Neuronal stem cell (in vitro differentiated cells): ENCODE measurements at places on chromosomes 16 and 17.

DNA sequence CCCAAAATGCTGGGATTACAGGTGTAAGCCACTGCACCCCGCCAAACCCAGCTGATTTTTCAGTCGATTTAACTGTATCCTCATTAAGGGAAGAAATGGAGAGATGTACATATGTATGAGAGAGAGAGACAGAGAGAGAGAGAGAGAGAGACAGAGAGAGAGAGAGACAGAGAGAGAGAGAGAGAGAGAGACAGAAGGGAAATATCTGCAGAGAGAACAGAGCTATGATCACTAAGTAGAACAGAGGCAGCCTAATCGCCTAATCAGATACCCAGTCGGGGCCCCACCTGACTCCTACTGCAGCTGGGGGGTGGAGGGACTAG, 70.0 kb downstream of the RBBP6 start:
- no peak for DNase-seq

DNA sequence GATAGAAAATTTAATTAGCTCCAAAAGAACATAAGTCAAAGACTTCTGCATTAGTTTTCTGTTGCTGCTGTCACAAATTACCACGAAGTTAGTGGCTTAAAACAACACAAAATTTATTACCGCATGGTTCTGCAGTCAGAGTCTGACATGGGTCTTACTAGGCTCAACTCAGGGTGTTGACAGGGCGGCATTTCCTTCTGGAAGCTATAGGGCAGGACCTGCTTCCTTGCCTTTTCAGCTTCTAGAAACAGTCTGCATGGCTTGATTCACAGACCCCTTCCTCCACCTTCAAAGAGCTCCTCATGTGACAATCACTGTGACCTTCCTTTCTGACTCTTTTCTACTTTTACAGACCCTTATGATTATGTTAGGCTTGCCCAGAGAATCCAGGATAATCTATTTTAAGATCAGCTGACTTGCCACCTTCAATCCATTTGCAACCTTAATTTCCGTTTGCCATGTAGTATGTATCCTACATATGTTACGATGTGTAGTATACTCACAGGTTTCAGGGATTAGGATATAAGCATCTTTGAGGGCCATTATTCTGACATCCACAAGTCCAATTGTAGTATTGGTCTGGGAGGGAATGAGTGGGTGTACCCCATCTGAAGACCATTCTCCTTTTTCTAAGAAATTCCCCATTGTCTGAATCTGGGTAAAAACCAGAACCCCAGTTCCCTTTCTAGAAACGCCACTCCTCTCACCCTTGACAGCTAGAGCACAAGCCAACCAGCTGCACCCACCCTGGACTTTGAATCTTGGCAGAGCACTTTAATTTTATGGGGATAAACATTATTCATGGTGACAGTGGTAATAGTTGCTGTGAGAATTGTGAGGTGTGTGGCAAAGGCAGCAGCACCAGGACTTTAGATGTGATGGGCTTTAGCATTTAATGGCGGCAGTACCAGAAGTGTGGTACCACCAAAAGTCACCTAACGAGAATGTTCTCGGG, 265.5 kb downstream of the KCNJ2 start:
- no peak for DNase-seq

GRCh38 chr16:81127051-81127450, 30.9 kb upstream of the GCSH start:
- DNase-seq: no peak

DNA sequence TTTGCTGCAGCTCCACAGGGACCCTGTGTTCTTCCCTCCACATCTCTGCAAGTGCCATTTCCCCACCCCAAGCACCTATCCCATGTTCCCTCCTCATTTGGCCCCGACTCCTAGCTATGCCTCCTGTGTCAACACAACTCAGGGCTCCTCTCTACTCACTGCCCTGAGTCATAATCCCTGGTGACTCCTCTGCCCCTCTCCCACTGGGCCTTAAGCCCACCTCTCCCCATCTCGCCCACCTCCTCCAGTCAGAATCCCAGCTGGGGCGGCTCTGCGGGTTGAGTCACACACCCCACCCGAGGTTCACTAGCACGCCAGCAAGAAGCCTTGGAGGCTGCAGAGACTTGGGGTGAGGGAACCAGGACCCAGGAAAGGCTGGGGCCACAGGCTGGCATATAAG, 346.2 kb downstream of the FOXL1 start:
- no peak for DNase-seq

- DNase-seq: no peak
Measured at GRCh38 chr17:15478845-15479244, 11.4 kb upstream of the CDRT4 start.

DNA sequence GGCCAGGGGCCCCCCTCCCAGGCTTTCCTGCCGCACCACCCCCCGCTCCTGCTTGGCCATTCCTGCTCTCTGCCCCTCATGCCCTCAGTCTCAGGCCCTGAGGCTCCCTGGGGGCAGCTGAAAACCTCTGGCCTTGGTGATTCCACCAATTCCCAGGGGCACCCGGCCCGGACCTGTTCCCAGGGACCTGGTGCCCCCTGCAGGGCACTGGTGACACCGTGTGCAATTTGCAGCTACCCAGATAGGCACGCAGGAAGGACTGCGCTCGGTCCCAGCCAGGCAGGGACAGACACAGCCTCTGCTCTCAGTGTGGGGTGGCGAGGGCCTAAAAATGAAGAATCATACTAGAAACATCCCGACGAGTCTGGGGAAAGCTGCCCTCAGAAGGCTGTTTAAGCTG, 13.4 kb downstream of the WFDC1 start:
- peak; percentile 49 for DNase-seq

- DNase-seq: no peak
Measured at GRCh38 chr17:17883801-17884200, 47.0 kb upstream of the SREBF1 start.

GRCh38 chr16:88973007-88973410, 4.0 kb downstream of the CBFA2T3 start:
- no peak for DNase-seq

DNA sequence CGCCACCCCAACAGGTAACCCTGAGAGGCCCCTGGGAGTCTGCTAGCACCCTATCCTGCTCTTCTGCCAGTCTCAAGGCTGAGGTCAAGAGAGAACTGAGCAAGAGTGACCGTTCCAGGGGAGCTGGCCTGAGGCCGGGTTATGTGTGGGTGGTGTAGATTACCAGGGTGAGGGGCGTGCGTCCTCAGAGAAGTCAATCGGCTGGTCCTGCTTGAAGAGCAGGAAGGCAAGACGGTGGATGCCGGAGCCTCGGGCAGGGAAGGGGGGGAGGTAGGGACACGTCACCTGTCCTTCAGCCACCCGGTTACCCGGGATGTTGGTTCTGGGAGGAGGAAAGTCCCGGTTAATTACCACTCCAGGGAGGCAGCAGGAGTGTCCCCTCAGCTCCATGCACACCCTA, 2.6 kb upstream of the TRIM65 start:
- DNase-seq: no peak

GRCh38 chr17:37742762-37743611, 1.9 kb downstream of the HNF1B start:
- peak; percentile 29 for DNase-seq

- DNase-seq: no peak
Measured at GRCh38 chr16:9465161-9465560, 373.7 kb downstream of the HAPSTR1 start.

DNA sequence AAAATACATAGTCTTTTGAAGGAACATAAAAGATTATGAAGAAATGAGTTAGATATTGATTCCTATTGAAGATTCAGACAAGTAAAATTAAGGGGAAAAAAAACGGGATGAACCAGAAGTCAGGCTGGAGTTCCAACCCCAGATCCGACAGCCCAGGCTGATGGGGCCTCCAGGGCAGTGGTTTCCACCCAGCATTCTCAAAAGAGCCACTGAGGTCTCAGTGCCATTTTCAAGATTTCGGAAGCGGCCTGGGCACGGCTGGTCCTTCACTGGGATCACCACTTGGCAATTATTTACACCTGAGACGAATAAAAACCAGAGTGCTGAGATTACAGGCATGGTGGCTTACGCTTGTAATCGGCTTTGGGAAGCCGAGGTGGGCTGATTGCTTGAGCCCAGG, 9.5 kb downstream of the STH start:
- DNase-seq: no peak

- no peak for DNase-seq
Measured at GRCh38 chr16:21033704-21034103, 116.9 kb downstream of the DNAH3 start.

GRCh38 chr17:49455272-49455861, 39.7 kb upstream of the NGFR start:
- DNase-seq: no peak

DNA sequence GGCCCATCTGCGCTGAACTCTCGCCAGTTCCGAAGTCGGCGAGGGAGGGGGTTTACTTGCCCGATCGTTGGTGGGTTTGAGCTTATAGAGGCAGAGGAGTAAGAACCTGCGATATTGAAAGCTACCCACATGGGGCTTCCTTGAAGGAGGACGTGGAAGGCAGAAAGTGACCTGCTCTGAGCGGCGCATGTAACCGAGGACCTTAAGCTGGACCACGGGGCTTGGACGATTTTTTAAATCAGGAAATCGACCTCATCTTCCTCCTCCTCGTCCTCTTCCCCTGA, 2.0 kb downstream of the PRAC2 start:
- no peak for DNase-seq

GRCh38 chr17:62808576-62808970, 459 bp upstream of the MARCHF10 start:
- no peak for DNase-seq

- no peak for DNase-seq
Measured at GRCh38 chr17:46885415-46886309, 34.3 kb downstream of the WNT9B start.

GRCh38 chr16:88613911-88614817, 24.2 kb upstream of the IL17C start:
- DNase-seq: no peak

DNA sequence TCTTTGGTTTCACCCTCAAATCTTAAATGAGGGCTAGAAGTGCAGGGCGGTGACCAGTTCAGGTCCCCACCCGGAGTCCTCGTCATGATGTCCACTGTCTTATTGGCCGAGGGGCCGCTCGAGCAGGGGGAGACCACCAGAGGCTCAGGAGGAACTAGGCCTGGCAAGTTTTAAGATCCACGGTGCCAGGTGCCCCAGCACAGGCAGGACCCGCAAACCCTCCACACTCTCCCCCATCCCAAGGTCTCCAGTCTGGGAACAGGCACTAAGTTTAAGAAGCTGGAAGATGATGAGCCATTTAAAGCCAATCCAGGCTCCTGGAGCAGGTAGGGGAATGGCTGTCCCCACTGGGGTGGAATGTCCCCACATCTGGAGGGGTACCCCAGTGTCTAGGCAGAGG, 4.1 kb downstream of the DLX3 start:
- DNase-seq: no peak

DNA sequence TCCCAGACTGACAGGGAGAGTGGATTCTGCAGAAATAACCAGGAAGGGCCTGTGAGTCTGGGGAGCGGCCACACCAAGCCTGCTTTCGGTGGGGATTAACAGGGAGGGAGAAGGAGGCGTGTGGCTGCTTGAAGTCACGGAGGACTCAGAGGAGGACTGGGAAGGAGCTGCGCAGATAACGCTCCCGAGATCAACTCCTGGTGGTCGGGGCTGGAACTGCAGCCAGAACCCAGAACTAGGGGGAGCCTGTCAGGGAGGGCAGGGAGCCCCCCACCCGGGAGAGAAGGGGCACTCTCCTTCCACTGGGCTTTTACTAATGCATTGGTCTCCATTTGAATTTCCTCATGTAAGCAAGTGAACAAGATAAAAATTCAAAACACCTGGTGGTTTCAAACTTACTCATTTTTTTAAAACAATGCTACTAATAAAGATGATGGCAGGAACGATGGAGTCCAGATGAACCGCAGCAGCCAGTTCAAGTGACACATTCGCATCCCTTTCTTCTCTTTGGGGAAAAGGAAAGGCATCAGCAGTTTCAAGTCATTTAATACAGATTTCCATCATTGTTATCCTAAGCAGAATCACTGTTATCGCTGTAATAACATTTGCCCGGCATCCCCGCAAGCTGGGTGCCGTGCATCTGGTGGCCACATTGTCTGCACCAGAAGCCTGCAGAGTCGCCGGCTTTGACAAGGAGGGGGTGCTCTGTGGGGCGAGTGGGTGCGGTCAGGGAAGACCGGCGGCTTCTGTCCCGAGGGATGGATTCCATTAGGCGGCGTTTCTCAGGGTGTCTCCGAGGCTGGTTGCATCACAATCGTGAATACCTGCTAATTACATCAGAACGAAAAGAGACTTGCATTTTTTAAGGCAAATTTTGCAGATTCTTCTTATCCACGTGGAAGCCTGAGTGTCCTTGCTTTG, 183.0 kb downstream of the FOXL1 start:
- DNase-seq: peak; percentile 48

GRCh38 chr17:56994009-56994792, 16.3 kb downstream of the SCPEP1 start:
- no peak for DNase-seq

GRCh38 chr17:27825459-27825858, 25.1 kb upstream of the NOS2 start:
- DNase-seq: no peak

- DNase-seq: no peak
Measured at GRCh38 chr17:80949451-80950421, 41.9 kb upstream of the CHMP6 start.

DNA sequence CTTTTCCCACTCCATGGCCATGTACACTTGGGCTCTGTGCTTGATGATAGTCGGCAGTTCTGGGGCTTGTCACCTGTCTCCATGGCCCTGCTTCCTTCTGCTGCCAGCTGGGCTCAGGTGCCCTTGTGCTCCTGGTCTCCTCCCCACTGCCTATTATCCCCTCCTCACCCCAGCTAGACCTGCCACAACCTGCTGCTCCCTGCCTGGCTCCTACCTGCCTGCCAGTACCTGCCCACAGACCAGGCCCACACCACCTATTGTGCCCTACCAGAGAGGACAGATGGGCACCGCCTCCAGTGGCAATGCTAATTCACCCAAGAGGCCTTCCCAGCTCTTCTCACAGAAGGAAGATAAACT, 538 bp upstream of the RAPGEFL1 start:
- no peak for DNase-seq

- no peak for DNase-seq
Measured at GRCh38 chr16:70364399-70364798, 17.7 kb downstream of the DDX19A start.

GRCh38 chr17:78974635-78975591, 4.8 kb downstream of the LGALS3BP start:
- no peak for DNase-seq

- no peak for DNase-seq
Measured at GRCh38 chr17:55737976-55738501, 12.8 kb upstream of the PCTP start.

GRCh38 chr17:72258711-72259110, 137.9 kb downstream of the SOX9 start:
- DNase-seq: no peak

- DNase-seq: no peak
Measured at GRCh38 chr17:6497496-6498221, 53.4 kb downstream of the PIMREG start.
